ENCODE measurements at places on chromosomes 2 and 18.

DNA sequence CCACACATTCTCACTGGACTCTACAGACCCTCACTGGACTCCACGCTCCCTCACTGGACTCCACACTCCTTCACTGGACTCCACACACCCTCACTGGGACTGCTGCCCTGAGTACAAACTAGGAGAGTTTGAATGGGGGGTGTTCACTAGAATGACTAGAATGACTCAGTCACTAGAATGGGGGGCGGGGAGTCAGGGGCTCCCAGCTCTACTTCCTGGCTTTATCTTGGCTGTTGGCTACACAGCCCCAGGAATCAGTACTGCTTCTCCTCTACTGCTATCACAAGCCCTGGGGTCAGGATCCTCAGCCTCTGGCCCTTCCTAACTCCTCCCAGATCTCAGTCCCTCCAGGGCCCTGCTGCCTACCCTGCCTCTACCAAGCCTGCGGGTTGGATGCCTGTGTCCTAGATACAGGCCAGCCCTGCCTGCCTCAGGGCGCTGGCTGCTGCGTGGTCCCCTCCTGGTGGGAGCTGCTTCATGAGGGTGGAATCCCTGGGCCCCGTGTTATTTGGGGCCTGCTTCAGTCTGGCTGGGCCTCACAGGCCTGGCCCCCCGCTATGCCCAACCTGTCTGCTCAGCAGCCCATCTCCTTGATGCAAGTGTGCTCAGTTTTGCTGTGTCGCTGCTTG is 7.8 kb downstream of the PTMA start:
- DNase-seq, result no peak

DNA sequence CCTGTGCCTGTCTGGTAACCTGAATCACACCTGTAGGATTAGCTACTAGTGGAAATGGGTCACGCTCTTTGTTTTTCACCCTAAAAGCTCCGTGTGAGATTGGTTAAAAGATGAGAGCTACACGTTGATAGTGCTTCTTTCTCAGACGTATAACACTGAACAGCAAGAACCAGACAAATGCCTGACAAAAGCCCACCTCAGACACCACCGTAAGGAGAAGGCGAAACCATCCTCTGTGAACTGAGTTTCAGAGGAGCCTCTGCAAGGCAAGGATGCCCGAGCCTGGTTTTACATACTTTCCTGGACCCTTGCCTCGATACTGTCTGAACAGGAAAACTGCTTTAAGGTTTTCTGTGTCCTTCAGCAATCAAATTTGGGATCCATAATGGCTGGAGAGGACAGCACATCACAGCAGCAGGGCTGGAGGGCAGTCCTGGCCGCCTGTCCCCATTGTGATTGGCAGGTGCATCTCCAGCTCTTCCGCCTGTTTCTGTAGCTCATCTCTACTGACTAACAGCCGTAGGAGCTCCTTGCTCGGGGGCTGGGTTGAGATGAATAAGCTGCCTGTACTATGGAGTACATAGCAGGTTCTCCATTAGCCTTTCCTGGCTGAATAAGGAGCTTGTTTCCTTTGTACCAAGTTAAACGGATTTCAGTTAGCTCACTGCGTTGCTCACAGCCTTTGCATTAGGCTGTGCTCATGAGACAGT is 155.5 kb downstream of the MYT1L start:
- no peak for DNase-seq

GRCh38 chr18:71798986-71799673 is 745.0 kb downstream of the CBLN2 start:
- no peak for DNase-seq

GRCh38 chr2:99865818-99866676 is 276.3 kb downstream of the AFF3 start:
- no peak for DNase-seq

- DNase-seq, result no peak
Observed at GRCh38 chr2:103402336-103402735, 640.5 kb downstream of the TMEM182 start.

GRCh38 chr18:80181642-80182461 is 65.5 kb downstream of the PARD6G start:
- no peak for DNase-seq
